ENCODE measurements at places on chromosomes 7 and 10.

- DNase-seq, result no peak
Observed at GRCh38 chr7:137403353-137403695, 59.8 kb upstream of the PTN start.

GRCh38 chr7:152103691-152104090, 78.2 kb downstream of the GALNT11 start:
- DNase-seq, result no peak

DNA sequence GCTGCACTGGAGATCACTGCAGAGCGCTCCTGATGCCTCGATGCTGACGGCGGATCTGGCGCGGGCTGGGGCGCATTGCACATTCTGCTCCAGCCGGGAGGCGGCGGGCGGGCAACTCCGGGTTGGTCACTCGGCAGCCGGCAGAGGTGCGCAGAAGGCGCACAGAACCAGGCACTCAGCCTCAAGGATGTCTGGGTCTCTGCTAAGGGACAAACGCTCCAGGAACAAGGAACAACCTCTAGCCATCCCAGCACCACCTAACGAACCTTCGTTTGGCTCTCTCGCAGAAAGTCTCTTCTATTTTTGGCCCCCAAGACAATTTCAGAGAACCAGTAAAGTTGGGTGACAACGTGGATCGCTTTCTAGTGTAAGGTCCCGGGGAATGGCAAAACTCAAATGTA, 254.6 kb downstream of the OTUD1 start:
- no peak for DNase-seq

GRCh38 chr7:128389085-128389617, 20.6 kb downstream of the IMPDH1 start:
- DNase-seq, result no peak

DNA sequence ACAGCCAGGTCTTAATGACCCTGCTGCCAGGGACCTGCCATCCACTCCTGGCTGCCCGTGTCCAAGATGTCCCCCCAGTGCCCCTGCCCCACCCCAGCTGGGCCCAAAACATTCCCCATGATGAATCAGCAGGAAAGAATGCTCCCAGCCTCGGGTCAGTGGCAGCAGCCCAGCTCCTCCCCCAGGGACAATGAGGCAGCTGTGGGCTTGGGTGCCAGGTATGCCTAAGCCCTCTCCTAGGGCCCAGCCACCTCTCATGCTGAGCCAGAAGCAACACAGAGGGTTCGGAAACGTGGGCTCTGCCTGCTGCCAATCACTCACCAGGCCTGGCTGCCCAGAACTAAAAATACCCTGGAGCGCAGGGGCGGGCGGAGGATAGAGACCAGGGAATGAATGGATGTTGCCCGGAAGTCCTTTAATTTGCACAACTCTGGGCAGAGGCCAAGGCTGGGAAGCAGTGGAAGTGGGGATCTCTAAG, 1.5 kb upstream of the LOXL4 start:
- DNase-seq, result peak; percentile 90

DNA sequence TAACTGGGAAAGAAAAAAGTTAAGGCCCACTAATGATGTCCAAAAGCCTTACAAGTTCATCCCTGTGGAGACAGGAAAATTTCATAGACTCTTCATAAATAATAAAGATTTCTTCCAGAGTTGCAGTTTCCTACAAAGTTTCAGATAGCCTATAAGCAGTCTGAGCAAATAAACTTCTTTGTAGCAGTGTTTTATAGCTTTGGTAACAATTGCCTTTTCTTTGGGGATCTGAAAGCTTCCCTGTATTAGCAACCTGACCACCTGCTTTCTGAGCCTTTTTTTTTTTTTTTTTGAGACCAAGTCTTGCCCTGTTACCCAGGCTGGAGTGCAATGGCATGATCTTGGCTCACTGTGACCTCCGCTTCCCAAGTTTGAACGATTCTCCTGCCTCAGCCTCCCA, 150.0 kb downstream of the NRBF2 start:
- DNase-seq, result no peak

DNA sequence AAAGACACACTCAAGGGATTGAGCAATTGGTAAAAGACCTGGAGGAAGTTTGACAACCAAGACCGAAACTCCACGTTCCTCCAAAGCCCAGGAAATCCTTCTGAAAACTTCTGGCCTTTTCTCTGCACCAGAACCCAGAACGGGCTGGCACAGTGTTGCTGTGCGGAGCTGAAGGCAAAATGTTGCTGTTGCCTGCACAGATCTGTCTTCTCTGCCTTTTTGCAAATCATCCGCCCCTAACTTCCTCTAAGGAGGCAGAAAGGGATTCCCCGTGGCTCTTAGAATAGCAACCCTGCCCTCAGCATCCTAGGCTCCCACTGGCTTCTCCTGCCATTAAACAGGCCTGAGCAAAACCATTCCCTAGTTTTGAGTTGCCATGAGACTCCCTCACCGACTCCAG, 44.9 kb downstream of the FIGNL1 start:
- DNase-seq, result no peak

GRCh38 chr10:26573674-26574073, 123.8 kb upstream of the PDSS1 start:
- DNase-seq, result peak; percentile 5

GRCh38 chr10:20200758-20201157, 384.5 kb downstream of the PLXDC2 start:
- no peak for DNase-seq

DNA sequence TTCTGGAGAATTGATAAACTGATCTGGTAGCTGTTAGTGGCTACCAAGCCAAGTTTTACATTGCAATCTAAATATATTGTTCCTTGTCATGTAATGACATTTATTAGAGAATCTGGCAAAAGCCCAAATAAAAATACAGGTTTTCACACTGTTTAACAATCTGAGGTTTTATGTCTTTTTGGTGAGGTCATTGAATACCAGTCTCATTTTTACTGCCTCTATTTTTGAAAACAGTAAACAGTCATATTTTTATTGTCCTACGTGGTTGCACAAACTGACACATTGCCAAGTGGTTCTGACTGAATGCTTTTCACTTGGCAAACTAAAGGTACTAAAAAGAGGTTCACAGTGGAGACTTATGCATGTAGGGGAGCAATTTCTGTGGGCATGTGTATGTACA, 157.5 kb downstream of the PRKG1 start:
- peak; percentile 27 for DNase-seq

DNA sequence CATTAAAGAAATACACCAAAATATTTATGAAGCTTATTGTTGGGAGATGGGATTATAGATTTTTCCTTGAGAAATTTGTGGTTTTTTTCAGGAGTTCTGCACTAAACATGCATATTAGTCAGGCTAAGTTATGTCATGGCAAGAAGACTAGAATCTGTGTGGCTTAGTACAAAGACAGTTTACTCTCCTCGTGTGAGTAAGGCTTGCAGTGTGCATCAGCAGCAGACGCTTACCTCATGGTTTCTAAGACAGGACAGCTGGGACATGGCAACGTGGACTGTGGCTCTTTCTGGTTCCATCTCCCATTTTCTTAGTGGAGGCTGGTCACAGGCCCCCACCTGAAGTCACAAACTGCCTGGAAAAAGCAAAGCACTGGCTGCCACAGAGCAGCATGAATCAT, 429.6 kb upstream of the VSTM2A start:
- DNase-seq, result no peak

DNA sequence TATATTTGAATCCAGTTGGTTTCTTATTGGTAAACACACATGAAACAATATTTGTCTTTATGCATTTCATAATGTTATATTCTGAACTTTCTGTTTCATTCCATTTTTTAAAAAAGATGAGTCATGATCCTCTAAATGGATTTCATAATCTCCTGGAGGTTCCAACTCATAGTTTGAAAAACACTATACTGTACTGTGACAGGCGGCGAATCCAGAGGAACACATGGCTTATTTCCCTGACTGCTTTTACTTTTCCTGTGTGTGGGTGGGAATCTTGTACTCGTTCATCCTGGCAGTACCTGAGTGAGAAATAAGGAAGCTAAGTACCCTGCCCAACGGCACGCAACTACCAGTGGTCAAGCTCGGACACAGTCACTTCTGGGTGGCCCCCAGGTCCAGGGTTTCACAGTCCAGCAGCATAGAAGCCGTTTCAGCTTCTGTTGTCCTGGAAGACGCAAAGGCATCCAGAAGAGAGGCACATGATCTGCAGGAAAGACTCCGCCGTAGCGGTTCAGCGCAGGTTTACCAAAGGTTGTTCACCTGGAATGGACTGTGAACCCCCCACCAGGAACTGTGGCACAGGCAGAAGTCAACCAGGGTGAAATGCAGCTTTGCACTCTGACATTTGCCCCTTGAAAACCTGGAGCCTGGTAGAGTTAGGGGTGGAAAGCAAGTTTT, 117.7 kb downstream of the CCNY start:
- no peak for DNase-seq

DNA sequence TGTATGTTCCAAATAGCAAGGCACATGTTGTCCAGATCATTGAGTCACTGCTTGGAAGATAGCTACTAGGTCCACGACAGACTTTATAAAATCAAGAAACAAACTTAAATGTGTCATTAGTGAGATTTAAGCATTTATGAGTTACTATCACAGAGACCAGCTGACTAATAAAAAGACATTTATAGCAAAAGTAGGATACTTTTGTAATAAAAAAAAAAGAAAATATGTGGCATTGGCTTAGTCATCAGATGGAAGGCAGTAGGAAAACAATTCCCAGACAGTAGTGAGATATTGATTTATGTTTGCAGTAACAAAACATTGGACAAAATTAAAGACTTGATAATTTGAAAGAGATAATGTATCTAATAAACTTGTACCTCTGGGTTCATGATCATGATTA, 881.0 kb upstream of the LRRN3 start:
- DNase-seq, result no peak

DNA sequence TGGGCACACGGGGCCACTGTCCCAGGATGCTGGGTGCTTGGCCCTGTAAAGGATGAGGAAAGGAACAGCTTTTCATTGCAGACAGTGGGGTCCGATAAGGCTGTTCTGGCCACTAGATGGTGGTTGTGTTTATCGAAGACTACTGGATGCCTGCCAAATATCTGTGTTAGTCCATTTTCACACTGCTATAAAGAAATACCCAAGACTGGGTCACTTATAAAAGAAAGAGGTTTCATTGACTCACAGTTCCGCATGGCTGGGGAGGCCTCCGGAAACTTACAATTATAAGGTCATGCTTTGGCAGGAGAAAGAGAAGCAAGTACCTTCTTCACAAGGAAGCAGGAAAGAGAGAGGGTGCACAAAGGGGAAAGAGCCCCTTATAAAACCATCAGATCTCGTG, 32.2 kb upstream of the GARS1 start:
- DNase-seq, result peak; percentile 6

GRCh38 chr10:80465839-80466590, 11.9 kb downstream of the TSPAN14 start:
- no peak for DNase-seq

- DNase-seq, result no peak
Observed at GRCh38 chr7:146185844-146186243, 69.2 kb downstream of the CNTNAP2 start.

- DNase-seq, result no peak
Observed at GRCh38 chr7:139702811-139703486, 74.8 kb downstream of the HIPK2 start.

- peak; percentile 94 for DNase-seq
Observed at GRCh38 chr7:116316838-116317628, 106.7 kb downstream of the TES start.

- no peak for DNase-seq
Observed at GRCh38 chr10:121187391-121187790, 336.2 kb downstream of the WDR11 start.

GRCh38 chr10:98509745-98510144, 63.0 kb upstream of the HPS1 start:
- DNase-seq, result no peak

DNA sequence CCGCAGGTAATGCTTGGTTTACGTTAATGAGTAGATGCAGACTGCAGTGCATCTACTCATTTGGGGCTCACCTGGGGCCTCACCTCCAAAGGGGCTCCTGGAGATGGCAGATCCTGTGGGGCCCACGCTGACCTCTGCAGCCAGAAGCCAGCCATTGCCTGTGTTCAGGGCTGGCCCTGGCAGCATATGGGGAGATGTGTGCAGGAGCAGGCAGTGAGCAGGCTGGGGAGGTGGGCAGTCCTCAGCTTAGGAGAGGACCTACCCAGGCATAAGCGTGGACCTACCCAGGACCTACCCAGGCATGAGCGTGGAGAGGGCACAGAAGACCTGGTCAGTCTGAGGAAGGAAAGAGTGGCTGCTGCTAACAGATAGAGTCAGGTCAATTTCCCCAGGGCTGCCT, 178.5 kb downstream of the PTPRN2 start:
- DNase-seq, result no peak

DNA sequence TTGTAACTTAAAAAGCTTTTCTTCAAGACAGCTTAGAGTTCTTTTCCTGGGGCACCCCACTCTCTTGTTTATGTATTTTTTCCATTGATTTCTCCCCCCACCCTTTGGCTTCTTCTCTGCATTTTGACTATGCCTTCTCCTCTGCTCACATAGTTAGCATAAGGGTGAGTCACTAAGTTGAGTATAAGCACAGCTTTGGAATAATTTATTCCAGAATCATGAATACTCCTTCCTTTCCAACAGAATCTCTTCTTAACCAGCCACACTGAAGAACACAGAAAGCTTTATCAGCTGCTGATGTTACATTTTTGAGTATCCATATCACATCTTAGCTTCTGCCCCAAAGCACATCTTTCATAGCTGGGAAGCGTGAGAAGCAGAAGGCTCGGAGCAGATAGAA, 449.5 kb upstream of the MKI67 start:
- DNase-seq, result no peak

GRCh38 chr10:4141471-4141870, 356.5 kb upstream of the KLF6 start:
- no peak for DNase-seq

DNA sequence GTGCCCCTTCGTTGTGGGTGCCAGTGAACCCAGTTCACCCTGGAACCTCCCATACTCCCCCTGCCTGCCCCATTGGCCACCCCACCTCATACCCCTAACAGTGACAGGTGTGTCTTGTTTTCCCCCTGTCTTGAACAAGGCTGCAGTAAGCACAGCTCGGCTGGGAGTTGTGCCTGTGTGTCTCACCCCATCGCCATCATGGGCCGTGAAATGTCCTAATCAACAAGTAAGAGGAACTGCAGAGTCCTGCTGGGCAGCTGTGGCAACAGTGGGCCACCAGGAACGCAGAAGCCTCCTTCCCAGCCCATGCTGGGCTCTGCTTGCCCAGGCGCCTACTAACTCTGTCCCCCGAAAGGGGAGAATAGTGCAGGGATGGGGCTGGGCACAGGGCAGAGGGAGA, 91.6 kb downstream of the C10orf105 start:
- DNase-seq, result no peak

- DNase-seq, result no peak
Observed at GRCh38 chr7:85620936-85621685, 434.3 kb upstream of the SEMA3D start.

DNA sequence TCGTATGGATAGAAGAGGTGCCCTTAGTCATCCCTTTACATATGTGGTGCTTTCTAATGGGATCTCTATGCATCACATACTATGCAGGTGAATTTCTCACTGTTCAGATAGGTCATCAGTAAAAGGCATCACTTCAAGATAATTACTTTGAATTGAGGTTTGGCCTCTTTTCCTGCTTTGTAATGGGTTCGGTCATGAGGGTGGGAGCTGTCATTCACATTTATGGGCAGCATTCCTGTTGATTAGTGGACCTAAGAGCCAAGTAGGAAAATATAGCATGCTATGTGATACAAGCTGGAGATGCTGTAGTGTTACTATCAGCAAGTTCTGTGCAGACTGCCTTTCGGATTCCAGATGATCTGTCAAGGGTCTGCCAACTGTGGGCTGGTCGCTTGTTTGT, 156.3 kb downstream of the LCOR start:
- peak; percentile 85 for DNase-seq

GRCh38 chr7:151743481-151743983, 133.4 kb downstream of the PRKAG2 start:
- no peak for DNase-seq

- no peak for DNase-seq
Observed at GRCh38 chr7:4781366-4782069, 6.1 kb downstream of the AP5Z1 start.

- peak; percentile 56 for DNase-seq
Observed at GRCh38 chr10:82378146-82378545, 503.2 kb downstream of the NRG3 start.
